SHP77 treated with DMSO at 0.1 percent for 48 hours (cell line): ENCODE measurements at places on chromosomes 2 and 18.

DNA sequence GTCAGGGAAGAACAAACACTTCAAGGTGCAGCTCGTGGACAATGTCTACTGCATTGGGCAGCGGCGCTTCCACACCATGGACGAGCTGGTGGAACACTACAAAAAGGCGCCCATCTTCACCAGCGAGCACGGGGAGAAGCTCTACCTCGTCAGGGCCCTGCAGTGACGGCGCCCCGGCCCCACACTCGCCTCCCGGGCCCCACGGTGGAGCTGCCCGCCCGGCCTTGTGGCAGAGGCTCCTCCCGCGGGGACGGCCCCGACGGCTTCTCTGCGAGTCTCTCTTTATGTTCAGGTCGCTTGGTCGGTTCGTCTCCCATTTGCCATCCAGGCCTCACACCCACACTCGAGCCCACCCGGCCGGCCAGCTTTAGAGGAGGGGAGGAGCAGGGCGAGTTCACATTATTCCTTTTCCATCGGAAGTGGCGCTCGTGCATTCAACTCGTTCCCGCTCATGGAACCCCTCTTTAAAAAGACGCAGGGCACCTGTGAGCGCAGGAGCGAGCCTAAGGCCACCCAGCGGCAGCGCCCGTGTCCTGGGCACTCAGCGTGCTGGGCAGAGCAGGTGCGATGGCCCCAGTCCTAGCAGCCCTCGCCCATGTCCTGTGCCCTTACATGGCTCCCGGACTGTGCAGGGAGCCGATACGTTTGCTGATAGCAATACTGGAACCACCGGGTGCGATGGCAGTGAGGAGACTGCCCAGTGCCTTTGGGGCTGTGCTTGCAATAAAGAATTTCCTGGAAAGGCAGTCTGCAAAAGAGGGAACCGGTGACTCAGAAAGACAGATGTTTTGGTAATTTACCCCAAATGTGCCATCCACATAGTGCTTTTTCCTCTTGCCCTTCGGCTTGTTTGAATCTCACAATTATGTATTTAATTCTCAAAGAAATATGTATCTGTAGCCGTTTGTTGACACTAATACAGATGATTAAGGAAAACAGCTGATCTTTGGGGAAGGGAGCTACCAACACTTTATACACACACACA is 148.6 kb downstream of the NCK2 start:
- no peak for DNase-seq

DNA sequence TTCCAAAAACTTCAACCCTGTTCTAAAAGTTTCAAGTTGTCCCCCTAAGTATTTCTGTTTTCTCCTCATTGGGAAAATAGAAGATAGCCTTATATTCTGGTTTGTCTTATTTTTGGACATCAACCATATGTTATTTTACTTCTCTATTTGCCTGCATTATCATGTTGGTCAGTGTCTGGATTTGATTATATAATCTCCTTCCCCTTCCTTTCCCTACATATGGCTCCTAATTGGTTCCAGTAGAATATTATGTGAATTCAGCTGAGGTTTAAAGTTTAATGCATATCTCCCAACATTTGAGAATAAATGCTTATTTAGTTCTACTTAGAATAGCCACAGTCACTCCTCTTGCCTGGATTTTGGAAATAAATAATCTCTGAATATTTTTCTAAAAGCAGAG is 66.9 kb downstream of the OXER1 start:
- DNase-seq = no peak

- DNase-seq = no peak
These were observed 7.5 kb upstream of the IL1A start for GRCh38 chr2:112791693-112792230.

DNA sequence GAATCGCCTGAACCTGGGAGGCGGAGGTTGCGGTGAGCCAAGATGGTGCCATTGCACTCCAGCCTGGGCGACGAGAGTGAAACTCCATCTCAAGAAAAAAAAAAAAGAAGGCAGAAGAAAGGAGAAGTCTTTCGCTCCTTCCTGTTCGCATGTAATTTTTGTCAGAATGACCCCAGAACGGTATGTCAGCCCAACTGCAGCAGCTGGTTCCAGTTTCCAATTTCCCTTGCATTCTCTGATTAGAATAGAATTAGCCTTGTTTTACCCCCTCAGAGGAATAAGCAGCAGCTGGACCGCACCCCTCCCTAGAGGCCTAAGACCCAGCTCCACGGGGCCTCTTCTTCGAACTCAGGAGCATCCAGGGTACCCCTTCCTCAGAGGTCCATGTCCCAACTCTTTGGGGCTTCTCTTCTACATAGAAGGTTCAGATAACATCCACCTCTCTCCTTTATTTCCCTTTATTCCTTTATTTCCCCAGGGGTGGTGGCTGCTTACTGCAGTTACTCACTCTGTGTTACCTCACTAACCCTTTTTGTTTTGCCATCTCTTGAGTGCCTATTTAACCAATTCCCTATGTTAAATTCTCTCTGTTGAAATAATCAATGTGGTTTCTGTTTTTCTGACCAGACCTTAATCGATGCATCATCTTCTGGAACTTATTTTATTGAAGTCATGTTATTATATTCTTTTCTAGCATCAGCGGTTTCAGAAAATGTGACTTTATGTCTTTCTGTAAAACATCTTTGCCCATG is 7.2 kb upstream of the PUM2 start:
- DNase-seq = no peak

DNA sequence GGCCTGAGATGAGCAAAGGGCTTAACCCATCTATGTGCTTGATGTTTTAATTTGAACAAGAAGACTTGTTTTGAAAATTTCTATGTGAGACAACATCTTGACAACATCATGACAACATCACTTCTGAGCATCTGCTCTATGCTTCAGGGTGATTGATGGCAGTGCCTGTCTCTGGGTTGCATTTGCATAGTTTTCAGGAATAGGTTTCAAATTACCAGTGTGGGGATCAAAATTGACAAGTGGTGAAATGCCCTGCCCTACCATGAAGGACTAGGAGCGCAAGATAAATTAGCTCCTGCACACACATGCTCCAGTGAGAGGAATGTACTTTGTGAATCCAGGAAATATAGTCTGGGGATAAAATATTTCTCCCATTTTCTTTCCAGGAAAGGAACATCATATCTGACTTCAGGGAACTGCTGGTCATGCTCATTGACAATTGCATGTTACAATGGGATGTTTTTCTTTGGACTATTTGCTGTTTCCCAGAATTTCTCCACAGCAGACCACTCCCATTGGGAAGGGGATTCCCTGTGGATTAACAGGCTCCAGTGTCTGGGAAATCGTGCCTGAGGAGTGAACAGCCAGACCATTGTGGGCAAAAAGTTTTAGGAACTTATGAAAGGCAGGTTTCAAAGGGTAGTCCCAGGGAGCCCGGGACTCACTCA is 45.3 kb upstream of the IL1R2 start:
- no peak for DNase-seq

- DNase-seq = no peak
These were observed 167.2 kb downstream of the NUP35 start for GRCh38 chr2:183291436-183291835.

DNA sequence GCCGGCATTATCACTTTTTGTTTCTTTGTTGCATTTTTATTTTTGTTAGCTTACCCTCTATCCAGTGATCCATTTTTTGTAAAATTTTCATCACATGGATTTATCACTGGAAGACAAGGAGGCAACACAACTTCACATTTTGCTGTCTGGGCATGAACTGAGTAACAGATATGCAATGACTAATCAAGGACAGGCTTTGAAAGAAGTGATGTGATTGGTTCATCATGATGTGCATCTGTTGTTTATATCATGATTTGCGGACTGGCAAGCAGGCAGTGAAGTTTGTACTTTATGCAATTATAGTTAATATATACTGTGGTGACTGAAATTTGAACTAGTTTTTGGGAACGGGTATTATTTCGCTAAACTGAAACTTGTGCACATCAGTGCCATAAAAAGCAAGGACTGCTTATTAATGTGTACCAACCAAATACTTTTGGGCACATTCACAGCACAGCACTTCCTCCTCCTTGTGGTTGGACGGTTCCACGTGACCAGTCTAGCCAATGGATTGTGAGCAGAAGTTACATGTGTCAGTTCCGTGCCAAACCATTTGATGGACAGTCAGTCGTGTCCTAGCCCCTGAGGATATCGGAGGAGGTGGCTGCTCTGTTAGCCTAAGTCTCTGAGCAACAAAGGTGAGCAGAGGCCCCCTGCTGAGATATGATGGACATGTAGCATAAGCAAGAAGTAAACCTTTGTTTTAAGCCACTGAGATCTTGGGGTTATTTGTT is 201.4 kb upstream of the SIX2 start:
- DNase-seq = no peak

GRCh38 chr2:6423944-6424343 is 441.8 kb downstream of the CMPK2 start:
- no peak for DNase-seq

GRCh38 chr18:61825386-61825785 is 67.4 kb downstream of the RNF152 start:
- DNase-seq = no peak

GRCh38 chr2:224055101-224055500 is 16.0 kb upstream of the SERPINE2 start:
- DNase-seq = no peak

DNA sequence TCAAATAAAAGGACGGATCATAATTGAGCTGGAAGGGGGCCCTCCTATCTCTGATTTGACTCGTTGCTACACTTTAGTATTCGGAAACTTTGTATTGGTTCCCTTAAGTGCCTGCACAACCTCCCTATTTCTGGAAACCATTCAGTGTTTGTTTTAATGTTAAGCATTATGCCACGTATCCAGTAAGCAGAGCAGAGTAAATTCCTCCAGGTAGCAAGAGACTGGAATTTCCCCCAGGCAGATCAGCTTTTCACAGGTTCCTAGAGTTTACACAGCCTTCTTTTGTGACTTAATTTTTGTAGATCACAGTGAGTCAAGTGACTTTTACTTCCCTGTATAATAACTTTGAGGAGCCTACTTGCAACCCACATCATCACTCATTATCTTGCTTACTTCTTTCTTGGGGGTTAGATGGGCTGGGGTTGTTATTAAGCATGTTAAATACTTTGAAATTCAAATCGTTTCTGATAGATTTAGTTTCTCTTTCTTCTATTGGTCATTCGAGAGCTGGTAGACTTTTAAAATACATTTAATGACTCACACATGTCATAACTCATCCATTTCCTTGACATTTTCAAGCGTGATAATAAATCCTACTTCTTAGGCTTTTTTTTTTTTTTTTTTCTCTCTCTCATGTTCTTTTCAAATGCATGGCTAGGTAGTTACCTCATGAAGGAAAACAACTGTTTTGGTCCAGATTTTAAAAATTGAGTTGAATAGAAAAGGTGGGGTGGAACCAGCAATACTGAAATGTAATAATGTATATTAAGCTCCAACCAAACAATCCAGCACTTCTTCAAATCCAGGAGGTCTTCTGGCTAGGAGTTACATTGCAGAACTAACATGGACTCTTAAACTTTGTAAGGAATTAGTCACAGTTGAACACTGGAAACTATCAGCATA is 219.3 kb downstream of the NEDD4L start:
- DNase-seq = no peak

DNA sequence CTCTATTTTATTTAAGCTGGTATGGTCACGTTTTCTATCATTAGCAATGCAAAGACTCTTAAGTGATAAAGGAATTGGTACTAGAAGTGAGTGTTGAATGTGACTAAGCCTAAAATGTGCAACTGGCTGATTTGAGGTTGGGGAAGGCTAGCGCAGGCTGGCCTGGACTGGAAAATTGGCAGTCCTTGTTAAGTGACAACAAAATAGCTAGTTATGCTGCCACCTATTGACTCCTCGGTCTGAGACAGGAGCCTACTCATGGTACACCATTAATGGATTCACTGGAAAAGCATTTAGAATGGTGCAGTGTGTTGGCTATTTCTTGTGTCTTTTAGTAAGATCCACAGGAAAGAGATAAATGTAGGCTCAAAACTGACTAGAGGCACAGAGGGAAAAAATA is 5.7 kb upstream of the WIPF1 start:
- DNase-seq = no peak

DNA sequence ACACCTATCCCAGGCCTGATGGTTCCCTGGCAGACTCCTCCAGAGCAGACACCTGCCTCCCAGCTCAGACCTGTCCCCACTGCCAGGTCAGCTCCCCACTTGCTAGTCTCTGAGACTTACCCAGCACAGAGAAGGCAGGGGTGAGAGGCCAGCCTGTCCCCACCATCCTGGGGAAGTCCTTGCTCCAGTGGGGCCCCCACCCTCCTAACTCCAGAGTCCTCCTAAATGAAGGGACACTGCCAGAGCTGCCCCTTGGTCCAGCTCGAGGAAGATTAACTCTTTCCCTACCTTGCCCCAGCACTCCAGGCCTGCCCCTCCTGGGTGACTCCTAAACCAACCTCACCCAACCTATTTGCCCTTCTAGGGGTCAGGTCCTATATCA is 30.4 kb upstream of the TNS1 start:
- no peak for DNase-seq

DNA sequence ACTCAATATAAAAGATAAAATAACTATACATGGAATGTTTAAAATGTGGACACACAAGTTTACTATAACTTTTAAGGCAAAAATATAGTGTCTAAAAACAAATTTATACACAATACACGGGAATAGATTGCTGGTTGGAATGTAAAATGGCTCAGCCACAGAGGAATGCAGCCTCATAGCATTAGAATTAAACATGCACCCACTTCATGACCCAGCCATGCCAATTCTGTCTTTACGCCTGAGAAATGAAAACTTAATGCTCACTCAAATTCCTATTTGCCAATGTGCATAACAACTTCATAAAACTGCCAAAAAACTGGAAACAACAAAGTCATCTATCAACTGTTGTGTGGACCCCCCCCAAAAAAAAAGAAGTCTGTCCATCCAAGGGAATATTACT is 1006.6 kb upstream of the POU3F3 start:
- DNase-seq = no peak

- DNase-seq = no peak
These were observed 443.4 kb downstream of the NYAP2 start for GRCh38 chr2:225842939-225843338.

- no peak for DNase-seq
These were observed 58.2 kb downstream of the ANKMY1 start for GRCh38 chr2:240499309-240500301.

GRCh38 chr2:104844807-104845551 is 8.9 kb upstream of the POU3F3 start:
- DNase-seq = no peak

GRCh38 chr18:57561728-57562423 is 24.6 kb downstream of the FECH start:
- DNase-seq = peak; percentile 12

DNA sequence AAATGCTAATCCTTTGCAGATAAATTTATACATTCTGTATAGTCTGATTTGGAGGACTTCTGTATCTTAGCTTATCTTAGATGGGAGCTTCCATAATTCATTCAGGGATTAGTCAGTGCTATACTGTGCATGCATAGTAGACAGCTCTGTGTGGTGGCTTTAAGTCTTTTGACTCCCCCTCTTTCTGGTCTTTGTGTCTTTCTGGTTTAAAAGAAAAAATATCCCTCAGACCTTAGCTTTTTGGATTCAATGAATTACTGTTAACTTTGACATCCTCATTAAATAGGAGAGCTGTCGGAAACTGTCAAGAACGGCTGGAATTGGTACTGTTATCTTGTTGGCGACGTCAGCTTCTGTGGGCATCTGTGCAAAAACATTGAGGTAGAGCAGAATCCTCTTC is 130.4 kb downstream of the SPTBN1 start:
- DNase-seq = no peak

GRCh38 chr2:86366651-86367498 is 29.4 kb upstream of the REEP1 start:
- DNase-seq = no peak

GRCh38 chr2:246489-247144 is 17.2 kb downstream of the SH3YL1 start:
- no peak for DNase-seq

- DNase-seq = no peak
These were observed 21.5 kb upstream of the BIN1 start for GRCh38 chr2:127128445-127128904.

- no peak for DNase-seq
These were observed 222.6 kb upstream of the ST6GAL2 start for GRCh38 chr2:107108556-107108955.
